ENCODE measurements at places on chromosomes 16 and 17.

GRCh38 chr16:68190736-68191510 is 45.0 kb downstream of the ESRP2 start:
- no peak for DNase-seq

- no peak for DNase-seq
These were observed 67.3 kb downstream of the PHKB start for GRCh38 chr16:47528431-47528830.

GRCh38 chr16:62712566-62712965 is 676.3 kb upstream of the CDH8 start:
- DNase-seq = no peak

- DNase-seq = no peak
These were observed 82.4 kb downstream of the GSG1L start for GRCh38 chr16:27980919-27981700.

DNA sequence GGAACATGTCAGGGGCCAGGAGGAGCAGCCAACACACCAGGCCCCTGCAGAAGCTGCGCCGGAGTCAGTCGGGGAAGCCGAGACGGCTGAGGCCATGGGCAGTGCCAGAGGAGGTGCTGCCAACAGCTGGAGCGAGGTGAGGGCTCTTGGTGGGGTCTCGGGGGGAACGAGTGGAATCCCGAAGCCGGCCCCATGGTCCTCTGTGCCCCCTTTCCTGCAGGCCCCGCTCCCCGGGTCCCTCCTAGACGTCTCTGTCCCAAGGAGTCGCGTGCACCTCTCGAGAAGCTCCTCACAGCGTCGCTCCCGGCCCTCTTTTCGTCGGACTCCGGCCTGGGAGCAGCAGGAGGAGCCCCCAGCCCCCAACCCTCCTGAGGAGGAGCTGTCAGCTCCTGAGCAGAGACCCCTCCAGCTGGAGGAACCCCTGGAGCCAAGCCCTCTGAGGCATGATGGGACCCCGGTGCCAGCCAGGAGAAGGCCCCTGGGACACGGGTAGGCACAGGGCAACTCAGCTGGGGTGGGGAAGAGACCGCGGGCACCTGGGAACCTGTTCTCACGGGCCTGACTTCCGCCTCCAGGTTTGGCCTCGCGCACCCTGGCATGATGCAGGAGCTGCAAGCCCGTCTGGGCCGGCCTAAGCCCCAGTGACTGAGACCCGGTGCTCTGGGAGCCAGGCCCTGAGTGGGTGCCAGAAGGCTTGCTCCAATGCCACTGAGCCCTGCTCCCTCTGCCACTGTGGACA is 3.6 kb downstream of the APOBR start:
- DNase-seq = no peak

GRCh38 chr17:4811471-4811870 is 4.5 kb downstream of the PLD2 start:
- no peak for DNase-seq

All from hepatic stellate cell (primary cell).